Hepatocyte (in vitro differentiated cells): ENCODE measurements at places on chromosomes 2 and 18. TPM values are rescaled to one million over a fixed set of nuclear protein-coding genes. Genes with fewer than 3 reads are reported as not detected.

DNA sequence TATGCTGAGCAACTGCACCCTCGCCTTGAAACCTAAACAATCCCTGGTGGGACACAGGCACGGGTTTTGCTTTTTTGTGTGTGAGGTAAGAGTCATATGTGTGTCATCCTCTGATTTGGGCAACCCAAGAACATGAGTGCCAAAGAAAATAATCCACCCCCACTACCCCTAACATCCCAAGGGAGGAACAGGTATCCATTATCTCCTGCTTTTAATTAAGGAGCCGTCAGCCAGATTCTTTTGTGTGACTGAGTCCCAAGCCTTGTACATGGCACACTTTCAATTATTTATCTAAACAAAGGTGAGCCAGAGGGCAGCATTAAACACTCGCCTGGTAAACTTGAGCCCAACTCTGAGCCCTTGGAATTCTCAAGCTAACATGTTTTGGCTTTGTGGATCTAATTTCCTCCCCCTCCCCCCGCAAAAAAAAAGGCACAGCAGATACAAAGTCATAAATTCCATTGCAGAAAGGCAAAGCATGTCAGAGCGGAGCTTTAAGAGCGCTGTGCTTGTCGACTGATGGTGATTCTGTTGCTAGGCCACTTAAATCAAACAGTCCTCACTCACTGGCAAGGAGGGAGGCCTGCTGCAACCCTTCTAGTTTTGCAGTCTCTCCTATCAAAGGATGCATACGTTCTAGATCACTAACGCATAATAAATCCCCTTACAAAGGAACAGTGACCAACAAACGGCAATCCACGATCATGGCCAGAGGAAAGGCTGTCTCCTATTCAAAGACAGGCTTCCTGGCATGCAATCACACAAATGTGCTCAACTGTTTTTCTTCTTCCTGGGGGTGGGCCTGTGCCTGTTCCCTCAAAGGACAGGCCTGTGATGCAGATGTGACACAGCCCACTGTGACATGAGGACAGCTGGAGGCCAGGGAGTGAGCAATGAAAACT is 143.5 kb upstream of the LMAN1 start:
- H3K4me1 ChIP-seq = peaks cover 15% of the 10 kb centered on the region
- DNase-seq = peak; percentile 81
- H3K4me3 ChIP-seq = no peak overlapping the region
- H3K36me3 ChIP-seq = no peaks in the 10 kb centered on the region
- no peaks in the 10 kb centered on the region for H3K27me3 ChIP-seq

DNA sequence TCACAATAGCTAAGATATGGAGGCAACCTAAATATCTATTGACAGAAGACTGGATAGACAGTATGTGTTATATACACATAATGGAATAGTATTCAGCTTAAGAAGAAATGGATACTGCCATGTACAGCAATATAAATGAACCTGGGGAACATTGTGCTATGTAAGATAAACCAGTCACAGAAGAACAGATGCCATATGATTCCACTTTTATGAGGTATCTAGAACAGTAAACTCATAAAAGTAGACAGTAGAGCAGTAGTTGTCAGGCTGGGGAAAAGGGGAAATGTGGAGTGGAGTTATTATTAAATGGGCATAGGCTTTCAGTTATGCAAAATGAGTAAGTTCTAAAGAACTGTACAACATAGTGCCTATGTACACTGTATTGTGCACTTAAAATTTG is 1055.7 kb upstream of the TMEFF2 start:
- no peak overlapping the region for H3K4me3 ChIP-seq
- H3K36me3 ChIP-seq = no peaks in the 10 kb centered on the region
- DNase-seq = no peak

- H3K4me3 ChIP-seq = no peak overlapping the region
- peak overlapping the region; percentile 14 for H3K27ac ChIP-seq
- H3K36me3 ChIP-seq = no peaks in the 10 kb centered on the region
- no peaks in the 10 kb centered on the region for H3K4me1 ChIP-seq
- H3K27me3 ChIP-seq = no peaks in the 10 kb centered on the region
These were observed 264.1 kb downstream of the EXOC6B start for GRCh38 chr2:72561621-72562318.

GRCh38 chr2:204333861-204334260 is 211.4 kb upstream of the PARD3B start:
- no peak for DNase-seq
- no peaks in the 10 kb centered on the region for H3K27me3 ChIP-seq
- H3K4me3 ChIP-seq = no peak overlapping the region
- no peak overlapping the region for H3K27ac ChIP-seq

DNA sequence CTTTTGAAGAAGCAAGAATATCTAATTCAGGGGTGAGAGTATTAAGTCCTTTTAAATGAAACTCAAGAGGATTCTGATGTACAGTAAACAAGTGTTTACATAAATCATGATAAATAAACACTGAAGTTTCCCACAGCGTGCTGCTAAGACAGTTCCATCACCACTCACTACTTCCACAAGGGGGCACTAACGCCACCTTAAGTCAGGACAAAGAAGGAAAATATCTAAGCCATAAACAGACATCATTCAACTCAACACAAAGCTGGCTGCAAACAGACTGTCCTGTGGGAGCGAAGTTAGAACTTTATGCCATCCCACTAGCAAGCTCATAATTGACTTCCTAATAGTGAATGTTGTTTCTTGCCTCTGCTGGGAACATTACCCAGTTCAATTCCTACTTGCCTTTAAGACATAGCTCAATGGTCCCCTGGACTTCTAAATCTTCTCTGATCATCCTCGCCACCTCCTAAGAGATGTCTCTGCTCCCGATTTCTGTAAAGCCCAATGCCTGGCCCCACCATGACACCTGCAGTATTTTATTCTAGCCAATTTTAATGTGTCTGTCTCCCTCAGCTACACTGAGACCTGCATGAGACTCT is 36.5 kb downstream of the MRPL44 start:
- H3K36me3 ChIP-seq = no peaks in the 10 kb centered on the region
- H3K4me1 ChIP-seq = peaks cover 14% of the 10 kb centered on the region
- H3K4me3 ChIP-seq = no peak overlapping the region
- H3K27me3 ChIP-seq = no peaks in the 10 kb centered on the region

GRCh38 chr2:41377837-41378236 is 670.0 kb upstream of the PKDCC start:
- no peak overlapping the region for H3K4me3 ChIP-seq
- no peak overlapping the region for H3K27ac ChIP-seq
- no peak for DNase-seq
- H3K27me3 ChIP-seq = no peaks in the 10 kb centered on the region
- no peaks in the 10 kb centered on the region for H3K4me1 ChIP-seq
- H3K36me3 ChIP-seq = no peaks in the 10 kb centered on the region

GRCh38 chr2:46988733-46989481 is 73.3 kb upstream of the MCFD2 start:
- no peak for DNase-seq
- H3K27me3 ChIP-seq = no peaks in the 10 kb centered on the region
- H3K4me3 ChIP-seq = no peak overlapping the region
- H3K27ac ChIP-seq = no peak overlapping the region
- no peaks in the 10 kb centered on the region for H3K36me3 ChIP-seq
- peaks cover 20% of the 10 kb centered on the region for H3K4me1 ChIP-seq

DNA sequence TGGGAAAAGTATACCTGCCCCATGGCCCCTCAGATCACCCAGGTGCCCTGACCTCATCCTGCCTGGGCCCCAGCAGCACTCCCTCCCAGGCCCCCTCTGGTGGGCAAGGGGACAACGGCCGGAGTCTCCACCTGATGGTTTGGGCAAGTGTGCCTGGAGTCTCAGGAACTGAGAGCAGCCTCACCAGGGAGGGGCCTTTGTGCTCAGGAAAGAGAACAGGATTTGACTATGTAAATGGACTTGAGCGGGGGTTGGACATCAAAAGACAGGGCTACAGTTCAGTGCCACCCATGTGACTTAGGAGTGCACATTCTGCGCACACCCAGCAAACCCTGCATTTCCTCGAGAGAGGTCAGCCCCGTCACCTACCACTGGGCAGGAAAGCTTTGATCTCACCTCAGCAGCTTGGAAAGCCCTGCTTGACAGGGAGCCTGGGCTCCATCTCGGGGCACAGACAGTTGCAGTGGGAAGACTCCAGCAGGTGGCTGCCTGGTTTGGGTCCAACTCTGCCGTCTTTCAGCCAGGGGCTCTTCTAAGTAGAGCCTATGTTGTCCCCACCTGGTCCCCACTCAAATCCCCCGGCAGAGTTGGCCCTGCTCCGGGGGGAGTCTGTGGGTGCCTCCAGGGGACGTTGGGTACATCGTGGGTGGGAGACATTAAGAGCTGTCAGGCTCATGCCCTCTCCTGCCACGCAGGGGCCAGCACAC is 3.3 kb downstream of the INPP5D start:
- no peaks in the 10 kb centered on the region for H3K27me3 ChIP-seq
- DNase-seq = no peak
- no peaks in the 10 kb centered on the region for H3K36me3 ChIP-seq

DNA sequence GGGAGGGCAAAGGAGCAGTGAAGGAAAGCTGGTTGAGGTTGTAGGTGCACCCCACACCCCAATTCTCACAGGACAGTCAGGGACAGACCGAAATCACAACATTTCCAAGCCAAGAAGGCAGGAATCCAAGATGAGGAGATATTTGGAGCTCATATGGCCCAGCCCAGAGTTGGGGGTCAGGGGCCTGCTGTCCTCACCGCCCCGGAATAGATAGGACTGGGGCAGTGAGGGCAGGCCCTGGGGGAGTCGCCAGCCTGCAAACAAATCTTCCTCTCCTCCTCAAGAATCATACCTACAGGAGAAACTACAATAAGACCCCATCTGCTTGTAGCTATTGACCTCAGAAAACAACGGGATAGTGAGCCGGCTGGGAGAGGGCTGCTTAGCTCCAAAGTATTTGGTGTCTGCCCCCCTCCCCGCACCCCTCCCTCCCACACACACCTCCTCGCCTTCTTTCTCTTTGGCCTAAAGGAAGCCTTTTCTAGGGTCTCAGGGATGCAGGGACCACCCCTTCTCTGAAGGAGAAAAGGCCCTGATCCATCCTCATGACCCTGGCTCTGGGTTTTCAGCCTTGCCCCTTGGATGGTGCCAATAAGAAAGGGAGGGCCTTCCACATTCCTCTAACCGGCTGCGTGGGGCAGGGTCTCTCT is 3.8 kb downstream of the EN1 start:
- no peak overlapping the region for H3K27ac ChIP-seq
- H3K27me3 ChIP-seq = peaks cover 95% of the 10 kb centered on the region
- DNase-seq = no peak
- H3K36me3 ChIP-seq = no peaks in the 10 kb centered on the region
- no peak overlapping the region for H3K4me3 ChIP-seq

DNA sequence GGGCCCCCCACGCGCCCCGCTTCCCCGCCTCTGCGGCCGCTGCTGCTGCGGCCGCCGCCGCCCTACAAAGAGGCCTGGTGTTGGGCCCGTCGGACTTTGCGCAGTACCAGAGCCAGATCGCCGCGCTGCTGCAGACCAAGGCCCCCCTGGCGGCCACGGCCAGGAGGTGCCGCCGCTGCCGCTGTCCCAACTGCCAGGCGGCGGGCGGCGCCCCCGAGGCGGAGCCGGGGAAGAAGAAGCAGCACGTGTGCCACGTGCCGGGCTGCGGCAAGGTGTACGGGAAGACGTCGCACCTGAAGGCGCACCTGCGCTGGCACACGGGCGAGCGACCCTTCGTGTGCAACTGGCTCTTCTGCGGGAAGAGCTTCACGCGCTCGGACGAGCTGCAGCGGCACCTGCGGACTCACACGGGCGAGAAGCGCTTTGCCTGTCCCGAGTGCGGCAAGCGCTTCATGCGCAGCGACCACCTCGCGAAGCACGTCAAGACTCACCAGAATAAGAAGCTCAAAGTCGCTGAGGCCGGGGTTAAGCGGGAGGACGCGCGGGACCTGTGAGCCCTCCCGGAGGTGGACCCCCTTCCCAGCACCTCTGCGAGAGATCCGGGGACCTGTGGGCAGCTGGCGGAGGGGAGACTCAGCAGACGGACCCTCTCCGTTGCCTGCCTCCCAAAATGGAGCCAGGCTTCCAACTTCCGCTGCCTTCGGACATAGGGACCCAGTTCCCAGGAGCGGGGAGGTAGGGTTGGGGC is 1.9 kb downstream of the SP5 start:
- H3K4me3 ChIP-seq = peak overlapping the region; percentile 30
- H3K27ac ChIP-seq = no peak overlapping the region
- DNase-seq = peak; percentile 90
- no peaks in the 10 kb centered on the region for H3K36me3 ChIP-seq
- peaks cover 68% of the 10 kb centered on the region for H3K27me3 ChIP-seq

DNA sequence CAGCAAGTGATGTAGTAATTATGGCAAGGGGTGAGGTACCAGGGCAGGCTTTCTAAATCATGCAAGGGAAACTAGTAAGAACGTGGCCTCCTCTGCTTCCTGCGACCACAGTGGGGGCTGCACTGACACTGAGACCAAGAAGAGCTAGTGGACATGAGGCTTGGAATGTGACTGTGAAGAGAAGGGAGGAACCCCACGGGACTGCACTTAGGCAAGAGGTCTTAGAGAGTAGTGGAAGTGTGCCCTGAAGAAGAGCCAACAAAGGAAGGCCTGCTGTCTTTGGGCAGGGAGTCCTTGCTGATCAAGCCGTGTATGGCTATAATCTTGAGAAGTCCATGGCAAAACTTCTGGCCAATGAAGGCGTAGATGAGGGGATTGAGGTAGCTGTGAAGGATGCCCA is 8.9 kb upstream of the RUFY4 start:
- no peak overlapping the region for H3K27ac ChIP-seq
- no peaks in the 10 kb centered on the region for H3K4me1 ChIP-seq
- no peak overlapping the region for H3K4me3 ChIP-seq
- H3K36me3 ChIP-seq = no peaks in the 10 kb centered on the region
- H3K27me3 ChIP-seq = peaks cover 9% of the 10 kb centered on the region

SANBR gene
- 5.8 and 8.0 TPM in 2 replicates for total RNA-seq

TYMS gene
- total RNA-seq = 15.1 and 16.9 TPM in 2 replicates

NEU4 gene
- total RNA-seq = 6.8 and 9.3 TPM in 2 replicates

KLHL14 gene
- 0.57 and 0.60 TPM in 2 replicates for total RNA-seq

AQP12B gene
- total RNA-seq = 0.04 TPM in 1 of 2 replicates, not detected in the other

ABCG5 gene
- 3.8 and 5.4 TPM in 2 replicates for total RNA-seq

VSNL1 gene
- total RNA-seq = 9.4 and 12.1 TPM in 2 replicates

NT5C1B gene
- total RNA-seq = not detected in 2 replicates

YIPF4 gene
- 37.7 and 48.6 TPM in 2 replicates for total RNA-seq
